ENCODE measurements at places on chromosomes 4 and X.
A peak's percentile ranks its signal among the peaks of the same experiment; 100 is the strongest.

- DNase-seq: no peak
Measured at GRCh38 chr4:127012549-127012948, 620.2 kb upstream of the INTU start.

GRCh38 chrX:48574270-48575266 lies at the start of gene RBM3:
Gene RBM3 (plus strand): TSS chrX:48574484. CDS start chrX:48575181, 697 bp downstream.
- DNase-seq: peak; percentile 93

DNA sequence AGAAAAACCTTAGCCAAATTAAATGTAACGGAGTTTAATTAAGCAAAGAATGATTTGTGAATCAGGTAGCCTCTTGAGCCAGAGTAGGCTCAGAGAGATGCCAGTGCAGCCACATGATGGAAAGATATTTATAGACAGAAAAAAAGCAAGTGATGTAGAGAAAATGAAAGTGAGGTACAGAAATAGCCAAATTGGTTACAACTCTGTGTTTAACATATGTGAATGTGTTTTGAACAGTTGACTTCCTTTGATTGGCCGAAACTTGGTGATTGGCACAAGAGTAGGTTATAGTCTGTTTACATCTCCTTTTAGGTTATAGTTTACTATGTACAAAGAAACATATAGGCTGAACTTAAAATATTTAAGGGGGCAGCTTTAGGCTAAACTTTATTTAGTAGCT lies 459.9 kb upstream of the BOD1L1 start:
- no peak for DNase-seq

- DNase-seq: no peak
Measured at GRCh38 chr4:40621229-40621591, 8.5 kb downstream of the RBM47 start.

DNA sequence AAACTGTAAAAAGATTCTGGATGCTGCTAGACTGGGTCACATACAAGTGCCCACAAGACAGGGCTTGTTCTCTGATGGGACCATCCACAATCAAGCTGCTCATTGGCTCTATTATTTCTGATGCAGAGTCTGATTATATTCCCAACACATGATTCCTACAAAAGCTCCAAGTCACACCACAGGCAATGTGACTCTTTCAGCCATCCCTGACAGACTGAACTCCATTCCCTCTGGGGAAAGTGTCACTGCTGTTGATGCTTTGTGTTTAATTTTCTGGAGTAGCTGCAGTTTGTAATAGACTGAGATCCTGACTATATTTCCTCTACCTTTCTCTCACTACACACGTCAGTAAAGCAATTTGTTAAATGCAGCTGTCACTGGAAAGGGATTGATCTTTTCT lies 55.4 kb upstream of the BCLAF3 start:
- no peak for DNase-seq

DNA sequence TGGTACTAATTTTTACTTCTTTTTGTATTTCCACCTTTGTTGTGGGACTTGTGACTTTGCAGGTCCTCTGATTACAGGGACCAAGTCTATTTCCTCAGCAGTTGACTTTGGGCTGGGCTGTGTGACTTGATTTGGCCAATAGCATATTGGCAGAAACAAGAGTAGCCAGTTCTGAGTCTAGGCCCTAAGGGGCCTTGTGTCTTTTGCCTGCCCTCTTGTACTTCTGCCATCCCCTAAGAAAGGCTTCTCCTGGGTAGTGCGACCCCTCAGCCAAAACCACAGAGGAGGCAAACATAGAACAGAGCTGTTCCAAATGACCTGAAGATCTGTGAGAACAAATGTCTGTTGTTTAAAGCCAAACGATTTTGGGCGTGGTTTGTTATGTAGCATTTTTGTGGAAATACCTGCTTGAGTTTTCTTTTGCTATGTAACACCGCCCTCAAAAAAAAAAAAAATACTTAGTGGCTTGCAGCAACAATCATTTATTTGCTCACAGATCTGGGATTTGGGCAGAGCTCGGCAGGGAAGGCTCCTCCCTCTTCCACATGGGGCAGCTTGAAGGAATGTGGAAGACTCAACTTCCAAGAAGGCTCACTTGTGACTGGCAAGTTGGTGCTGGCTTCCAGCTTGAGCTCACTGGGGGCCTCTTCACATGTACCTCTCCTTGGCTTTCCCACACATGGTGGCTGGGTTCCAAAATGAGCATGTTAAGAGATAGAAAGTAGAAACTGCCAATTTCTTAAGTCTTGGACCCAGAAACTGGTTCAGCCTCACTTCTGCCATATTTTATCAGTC lies 423.0 kb upstream of the CNKSR2 start:
- no peak for DNase-seq

DNA sequence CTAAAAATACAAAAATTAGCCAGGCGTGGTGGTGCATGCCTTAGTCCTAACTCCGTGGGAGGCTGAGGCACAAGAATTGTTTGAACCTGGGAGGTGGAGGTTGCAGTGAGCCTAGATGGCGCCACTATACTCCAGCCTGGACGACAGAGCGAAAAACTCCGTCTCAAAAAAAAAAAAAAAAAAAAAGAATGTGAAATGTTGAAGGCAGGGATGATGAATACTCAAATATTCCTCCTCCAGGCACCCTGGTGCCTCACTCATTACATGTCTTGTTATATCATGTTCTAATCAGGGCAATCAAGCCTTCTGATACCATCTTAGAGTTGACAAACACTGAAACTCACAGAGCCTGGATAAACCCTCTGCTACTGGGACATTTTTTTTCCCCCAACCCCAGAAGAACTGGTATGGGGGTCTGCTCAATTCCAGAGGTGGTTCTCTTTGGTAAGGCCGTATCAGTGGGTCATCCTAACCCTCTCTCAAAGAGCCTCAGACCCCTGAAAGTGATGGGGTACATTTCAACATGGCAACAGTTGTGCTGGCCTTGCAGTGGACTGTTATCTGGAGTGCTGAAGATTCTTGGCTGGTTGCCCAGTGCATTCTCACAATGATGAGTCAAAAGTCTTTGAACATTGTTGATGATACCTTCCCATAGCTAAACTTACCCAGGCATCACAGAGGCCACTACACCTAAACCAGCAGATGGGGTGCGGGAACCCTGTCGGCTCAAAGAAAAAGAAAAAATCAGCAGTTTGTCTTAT lies 2.4 kb upstream of the SH3KBP1 start:
- DNase-seq: peak; percentile 48

DNA sequence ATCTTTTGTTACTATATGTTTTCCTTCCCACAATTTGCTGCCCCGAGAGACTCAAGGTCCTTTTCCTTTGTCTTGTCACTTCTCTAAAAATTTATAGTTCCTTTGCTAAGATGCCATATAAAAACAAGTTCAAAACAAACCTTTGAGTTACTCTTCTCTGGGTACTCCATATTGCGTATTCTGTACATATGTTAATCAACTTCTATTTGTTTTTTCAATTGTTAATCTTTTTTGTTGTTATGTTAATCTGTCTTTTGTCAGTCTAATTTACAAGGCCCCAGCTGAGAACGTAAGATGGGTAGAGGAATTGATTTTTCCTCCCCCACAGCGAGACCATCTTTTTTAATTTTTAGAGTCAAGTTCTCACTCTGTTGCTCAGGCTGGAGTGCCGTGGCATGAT lies 7.2 kb upstream of the PPEF2 start:
- DNase-seq: no peak

DNA sequence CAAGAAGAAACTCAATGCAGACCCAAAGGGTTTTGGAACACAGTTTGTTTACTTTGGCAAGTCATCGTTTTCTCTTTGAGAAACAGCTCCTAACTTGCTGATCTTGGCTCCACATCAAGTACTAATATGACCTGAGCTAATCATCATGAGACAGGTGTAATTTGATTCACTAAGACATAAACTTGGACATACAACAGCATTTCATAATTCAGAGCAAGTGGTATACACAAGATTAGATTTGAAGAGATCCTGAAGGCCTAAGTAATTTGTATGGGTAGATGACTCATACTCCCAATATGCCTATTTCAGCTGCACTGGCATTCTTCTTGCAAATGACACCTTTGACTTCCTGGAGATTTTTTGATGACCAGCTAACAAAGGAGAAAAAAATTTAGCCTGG lies 1521.7 kb downstream of the RPA4 start:
- DNase-seq: no peak

Measured in activated CD4-positive, alpha-beta T cell treated with anti-CD3 and anti-CD28 coated beads, Interleukin-2, Interleukin-4, amounts not matched to agents 100 ng/mL and 50 ng/mL, durations not matched to agents 16 hours and 8 hours (primary cell).